ENCODE measurements at places on chromosomes 4 and X.

- no peak for DNase-seq
Observed at GRCh38 chr4:74541667-74542066, 96.7 kb downstream of the AREG start.

- DNase-seq: no peak
Observed at GRCh38 chr4:87717276-87718031, 67.4 kb downstream of the DMP1 start.

- DNase-seq: no peak
Observed at GRCh38 chr4:3703343-3703676, 62.9 kb upstream of the ADRA2C start.

DNA sequence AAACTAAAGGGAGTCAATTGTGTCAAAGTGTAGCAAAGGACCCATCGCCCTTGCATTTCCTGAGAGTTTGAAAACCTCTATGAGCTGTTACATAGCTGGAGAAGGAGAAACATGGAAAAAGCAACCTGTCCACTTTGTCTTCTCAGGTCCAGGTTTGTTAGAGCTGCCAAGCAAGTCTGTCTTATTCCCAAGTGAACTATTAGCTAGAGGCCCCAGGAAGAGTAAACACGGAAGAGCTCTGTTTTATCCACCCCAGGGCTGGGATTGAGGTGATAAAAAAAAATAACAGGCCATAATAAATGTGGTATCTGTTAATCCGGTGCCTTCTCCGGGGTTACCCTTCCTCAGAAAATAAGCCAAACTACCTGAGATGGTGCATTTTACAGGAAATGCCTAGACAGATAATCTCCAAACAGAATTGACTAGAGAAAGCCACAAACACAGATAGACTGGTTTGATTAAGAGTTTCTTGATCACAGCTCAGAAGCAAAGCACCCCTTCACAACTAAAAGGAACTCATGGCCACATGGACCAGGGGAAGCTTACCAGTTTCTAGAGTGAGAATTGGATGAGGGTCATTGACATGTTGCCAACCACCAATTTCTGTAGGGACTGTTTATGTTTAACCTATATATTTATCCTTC, 35.9 kb upstream of the RELL1 start:
- no peak for DNase-seq

DNA sequence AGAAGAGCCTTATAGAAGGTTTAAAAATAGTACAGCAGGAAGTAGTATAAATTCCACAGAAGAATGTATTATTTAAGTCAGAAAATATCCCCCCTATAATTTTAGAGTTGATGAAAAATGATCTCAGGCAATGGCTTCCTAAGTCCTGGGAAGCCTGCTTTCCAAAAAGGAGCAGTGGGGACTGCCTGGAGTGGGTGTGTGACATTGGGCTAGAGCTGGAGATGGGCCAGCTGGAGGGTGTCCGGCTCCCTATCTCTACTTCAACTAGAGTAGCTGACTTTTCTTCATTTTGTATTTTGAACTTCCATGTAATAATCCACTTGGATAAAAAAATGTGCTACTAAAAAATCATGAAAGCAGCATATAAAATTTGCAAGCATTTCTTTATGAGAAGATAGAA, 253.9 kb downstream of the ANK2 start:
- DNase-seq: no peak

- DNase-seq: no peak
Observed at GRCh38 chr4:158782551-158783360, 13.9 kb downstream of the FNIP2 start.

DNA sequence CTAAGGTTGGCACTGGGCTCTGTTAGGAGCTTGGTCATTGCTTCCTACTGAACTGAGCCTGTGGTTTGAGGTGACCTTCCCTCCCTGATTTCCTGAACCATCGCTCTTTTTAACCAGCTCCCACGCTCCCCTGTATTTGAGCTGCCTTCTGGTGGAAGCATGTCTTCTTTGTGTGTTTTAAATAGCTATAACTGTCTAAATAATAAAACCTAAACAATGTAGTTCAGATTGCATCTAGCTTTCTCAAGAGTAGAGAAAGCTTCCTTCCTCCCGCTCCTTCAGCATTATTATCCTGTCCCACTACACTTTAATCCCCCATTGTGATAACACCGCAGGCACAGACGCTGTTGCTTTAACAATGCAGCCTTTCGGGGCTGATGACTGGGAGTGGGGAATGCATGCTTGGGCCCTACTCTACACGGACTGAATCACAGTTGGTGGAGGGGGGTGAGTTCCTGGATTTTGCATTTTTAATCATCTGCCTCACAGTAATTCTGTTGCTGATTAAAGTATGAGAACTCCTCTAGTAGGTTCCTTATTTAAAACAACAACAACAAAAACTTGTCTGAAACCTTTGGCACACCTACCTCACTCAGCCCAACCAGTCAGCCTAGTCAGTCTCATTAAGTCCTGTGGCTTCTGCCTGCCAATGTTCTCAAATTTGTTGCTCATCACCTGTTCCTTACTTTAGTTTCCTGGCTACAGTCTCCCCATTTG, 6.6 kb downstream of the SMS start:
- no peak for DNase-seq

GRCh38 chrX:105328773-105329172, 108.3 kb upstream of the TEX13A start:
- no peak for DNase-seq

- DNase-seq: no peak
Observed at GRCh38 chr4:182384631-182385091, 141.5 kb downstream of the TENM3 start.

DNA sequence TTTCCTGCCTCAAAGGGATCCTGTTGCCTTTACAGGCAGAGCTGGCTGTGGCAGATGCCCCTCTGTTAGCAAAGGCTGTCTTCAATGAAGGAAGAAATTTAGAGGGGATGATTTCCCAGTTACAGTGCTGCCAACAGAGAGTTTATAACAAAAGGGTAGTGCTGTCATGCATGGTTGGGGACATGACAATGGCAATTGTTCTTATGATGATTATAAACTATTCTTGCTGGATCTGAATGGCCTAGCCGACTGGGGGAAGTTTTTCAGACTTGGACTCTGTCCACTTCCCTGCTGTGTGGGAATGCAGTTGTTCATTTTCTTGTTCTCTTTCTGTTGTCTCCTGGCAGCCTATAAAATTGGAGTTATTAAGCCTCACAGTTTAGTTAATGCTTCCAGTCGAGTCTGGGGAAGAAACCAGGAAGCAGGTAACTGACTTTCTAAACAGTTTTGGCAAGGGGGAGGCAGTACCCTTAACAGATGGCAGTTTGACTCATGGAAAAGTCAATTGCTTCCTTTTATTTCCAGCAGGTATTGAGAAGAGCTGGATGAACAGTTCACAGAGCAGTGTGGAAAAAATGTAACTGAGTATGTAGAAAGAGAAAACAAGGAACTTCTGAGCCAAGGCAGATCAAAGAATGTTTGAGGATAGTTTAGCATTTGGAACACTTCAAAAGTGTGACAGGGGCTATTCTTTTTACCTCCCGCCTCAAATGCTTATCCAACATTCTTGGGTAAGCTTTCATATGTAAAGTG, 582.6 kb downstream of the RAPGEF2 start:
- no peak for DNase-seq

DNA sequence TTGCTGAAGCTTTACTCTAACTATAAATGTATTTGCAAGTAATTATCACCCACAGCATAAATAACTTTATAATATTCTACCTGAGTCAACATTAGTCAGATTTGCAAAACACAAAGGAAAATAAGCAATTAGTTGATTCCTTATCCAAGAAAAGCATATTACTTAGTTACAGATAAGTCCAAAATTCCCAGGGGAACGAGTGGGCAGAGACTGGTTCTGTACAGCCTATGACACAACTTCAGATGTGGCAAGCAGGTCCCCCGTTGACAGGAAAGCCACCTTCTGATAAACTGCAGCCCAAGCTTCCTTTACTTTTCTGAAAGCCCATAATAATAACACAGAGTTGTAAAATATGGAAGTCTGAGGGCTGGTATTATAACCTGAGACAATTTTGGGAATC, 62.4 kb upstream of the NDP start:
- no peak for DNase-seq

- no peak for DNase-seq
Observed at GRCh38 chr4:73998040-73999011, at the start of gene CXCL5. Gene CXCL5, minus strand, starts transcription at chr4:73998677. Its CDS starts 96 bp downstream, at chr4:73998581.

DNA sequence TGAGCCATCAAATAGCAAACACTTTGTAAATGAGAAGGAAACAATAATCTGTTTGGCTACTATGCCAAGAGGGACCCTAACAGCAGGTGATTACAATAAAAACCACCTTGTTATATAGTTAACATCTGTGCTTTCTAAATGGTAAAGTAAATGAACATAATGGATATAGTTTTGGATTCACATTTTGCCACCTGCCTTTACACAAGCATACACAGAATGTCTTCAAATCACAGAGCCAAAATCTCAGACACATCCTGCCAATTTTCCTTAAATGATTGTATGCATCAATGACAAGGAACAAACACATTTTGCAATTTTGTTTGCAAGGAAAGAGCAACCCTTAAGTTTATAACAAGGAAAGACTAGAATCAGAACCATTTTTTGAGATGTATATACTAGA, 334.2 kb downstream of the FSTL5 start:
- no peak for DNase-seq

DNA sequence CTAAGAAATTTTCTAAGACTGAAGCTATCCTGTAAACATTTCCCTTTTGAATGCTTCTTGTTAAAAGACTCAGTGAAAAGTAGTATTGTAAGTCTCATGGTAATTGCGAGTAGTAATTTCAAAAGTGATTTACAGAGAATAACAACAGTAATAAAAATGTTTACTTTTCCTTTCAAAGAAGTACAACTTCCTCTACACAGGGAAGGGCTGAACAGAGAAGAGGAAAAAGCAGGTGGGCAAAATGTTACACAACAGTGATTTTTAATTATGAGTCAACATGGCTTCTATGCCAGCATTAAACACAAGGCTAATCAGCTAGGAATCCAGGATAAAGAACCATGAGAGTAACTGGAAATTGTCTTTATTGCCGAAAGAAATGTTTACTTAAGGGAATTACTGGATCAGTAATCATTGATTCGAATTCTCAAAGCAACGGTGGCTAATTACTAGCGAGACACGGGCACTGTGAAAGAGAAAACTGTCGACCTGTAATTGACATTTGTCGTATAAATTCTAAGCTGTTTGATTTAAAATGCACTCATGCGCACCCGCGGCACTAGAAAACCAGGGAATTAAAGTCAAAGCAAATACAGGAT, 15.4 kb downstream of the UTP3 start:
- peak; percentile 38 for DNase-seq

GRCh38 chr4:100985576-100985975, 361.8 kb downstream of the PPP3CA start:
- no peak for DNase-seq

DNA sequence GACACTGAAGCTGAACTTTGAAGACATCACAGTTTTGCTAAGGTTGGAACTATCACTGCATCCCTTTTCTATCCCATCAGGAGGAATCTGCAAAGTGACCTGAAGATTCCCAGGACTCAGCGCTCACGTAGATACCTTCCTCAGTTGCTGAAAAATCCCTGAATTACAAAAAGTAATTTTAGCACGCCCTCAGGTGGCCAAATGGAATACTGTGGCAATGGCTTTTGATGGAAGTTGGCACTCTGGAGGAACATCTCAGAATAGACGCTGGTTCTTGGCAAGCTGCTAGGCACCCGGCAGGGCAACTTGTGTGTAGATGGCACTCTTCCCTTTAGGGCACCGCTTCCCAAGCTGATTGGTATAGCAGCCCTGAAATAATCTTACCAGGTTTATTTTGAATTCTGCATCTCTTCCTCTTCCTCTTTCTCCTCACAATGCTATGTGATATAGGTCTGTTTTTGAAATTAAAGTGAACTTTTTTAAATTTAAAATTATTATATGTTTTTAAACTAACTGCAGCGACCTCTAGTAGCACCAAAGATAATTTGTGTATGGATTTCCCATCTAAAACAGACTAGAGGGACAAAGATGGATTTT, 16.3 kb upstream of the ESX1 start:
- DNase-seq: peak; percentile 10

GRCh38 chr4:14143892-14144291, 516.4 kb upstream of the BOD1L1 start:
- no peak for DNase-seq

Measured in anterior cingulate cortex (tissue), 58 donors.